ENCODE measurements at places on chromosomes 16 and 17.

DNA sequence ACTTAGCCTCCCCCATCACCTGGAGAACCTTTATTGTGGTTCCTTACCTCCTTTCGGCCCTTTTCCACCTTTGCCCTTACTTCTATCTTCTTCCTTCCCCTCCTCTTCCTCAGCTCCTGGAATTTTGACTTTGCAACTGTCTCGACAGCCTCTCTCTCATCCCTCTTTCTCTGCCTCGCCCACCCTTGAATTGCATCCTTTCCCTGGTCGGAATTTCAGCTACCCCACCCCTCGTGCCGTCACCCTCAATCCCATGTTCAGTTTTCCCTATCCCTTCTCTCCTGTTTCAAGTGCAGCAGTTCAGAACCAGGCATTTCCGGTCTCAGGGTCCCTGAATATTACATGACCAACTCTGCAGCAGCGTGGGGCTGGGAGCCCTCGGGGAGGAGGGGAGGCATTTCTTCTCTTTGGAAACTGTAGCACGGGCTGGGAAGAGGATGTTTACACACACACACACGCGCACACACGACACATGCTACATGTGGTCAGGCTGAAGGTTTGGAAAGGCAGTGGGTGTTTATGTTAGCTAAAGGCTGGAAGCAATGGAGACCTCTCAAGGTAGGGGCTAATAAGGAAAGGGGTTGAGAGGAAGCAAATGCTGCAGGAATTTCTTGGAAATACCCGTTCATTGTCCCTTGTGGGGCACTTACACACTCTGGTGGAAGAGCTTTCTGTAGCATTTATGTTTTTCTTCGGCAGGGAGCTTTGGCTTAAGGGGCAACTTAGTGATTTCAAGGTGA lies 971 bp downstream of the MINK1 start:
- DNase-seq, result peak; percentile 12

DNA sequence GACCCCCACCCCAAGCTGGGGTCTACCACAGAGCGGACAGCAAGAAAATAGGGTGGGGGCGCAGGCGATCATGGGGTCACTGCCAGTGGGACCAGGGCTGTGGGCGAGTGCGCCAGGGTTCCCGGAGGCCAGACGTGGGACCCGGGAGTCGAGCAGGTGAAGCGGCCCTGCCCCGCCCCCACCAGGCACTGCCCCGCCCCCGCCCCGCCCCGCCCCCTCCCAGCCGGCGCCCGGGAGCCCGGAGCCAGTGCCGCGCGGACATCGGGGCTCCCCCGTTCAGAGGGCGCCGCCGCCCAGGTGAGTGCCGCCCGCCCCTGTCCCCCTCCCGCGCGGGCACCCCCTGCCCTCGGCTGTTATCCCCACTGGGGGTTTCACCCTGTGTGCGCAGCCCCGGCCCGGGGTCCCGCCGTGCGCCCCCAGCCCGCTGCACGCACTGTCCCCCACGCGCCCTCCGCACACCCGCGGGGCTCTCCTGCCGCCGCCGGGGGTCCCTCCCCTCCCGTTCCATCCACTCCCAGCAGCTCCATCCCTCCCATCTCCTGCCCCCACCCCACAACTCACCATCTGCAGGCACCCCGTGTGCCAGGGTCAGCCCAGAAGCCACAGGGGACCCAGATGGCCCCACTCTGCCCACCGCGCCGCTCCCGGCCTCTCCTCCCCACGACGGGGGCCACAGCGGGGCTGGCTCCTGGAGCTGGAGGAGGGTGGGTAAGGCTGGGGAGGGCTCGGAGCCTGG lies at the start of gene SSTR5:
TSS of gene SSTR5 (plus strand) at position 222 of the 736 bp plus-strand sequence. CDS start 6,122 bp downstream, outside the sequence.
- no peak for DNase-seq

DNA sequence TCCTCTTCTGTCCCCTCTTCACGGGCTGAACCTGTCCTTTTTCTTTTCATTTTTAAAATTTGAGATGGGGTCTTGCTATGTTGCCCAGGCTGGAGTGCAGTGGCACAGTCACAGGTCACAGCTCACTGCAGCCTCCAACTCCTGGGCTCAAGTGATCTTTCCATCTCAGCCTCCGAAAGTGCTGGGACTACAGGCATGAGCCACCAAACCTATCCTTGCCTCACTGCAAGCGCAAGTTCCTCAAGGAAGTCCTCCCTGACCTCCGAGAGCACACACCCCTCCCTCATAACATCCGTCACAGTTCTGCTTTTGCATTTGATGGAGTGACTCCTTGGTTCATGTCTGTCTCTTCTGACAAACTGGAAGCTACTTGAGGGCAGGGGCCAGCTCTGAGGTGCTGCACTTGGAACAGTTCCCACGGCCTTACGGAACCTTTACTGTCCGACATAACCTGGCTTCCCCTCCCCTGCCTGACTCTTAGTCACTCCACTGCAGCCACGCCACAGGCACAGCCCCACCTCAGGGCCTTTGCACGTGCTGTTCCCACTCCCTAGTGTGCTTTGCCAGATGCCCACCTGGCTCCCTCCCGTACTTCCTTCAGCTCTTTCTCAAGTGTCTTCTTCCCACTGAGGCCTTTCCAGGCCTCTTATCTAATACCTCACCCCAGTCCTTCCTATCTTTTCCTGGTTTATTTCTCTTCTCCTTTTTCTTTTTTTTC lies 4.4 kb downstream of the TBX6 start:
- DNase-seq, result no peak

DNA sequence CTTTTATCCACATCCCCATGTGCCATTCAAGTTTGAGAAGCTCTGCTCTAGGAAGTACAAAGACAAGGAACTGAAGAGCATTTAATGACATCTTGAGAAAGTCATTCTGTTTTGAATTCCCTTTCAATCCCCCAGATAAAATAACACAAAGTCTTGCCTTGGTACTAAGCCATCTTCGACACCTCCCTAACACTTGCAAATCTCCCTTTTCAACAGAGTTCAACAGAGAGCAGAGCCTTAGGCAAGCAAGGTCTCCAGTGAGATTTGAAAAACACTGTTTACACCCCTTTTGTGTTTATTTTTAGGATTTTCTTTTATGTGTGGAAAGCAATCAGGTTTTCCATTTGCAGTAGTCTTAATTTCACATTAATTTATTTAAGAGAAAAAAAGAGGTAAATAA lies 13.6 kb downstream of the TOX3 start:
- no peak for DNase-seq

- DNase-seq, result no peak
Observed at GRCh38 chr16:12433691-12434390, 369.8 kb downstream of the CPPED1 start.

- no peak for DNase-seq
Observed at GRCh38 chr16:79876332-79876730, 275.8 kb upstream of the MAF start.

GRCh38 chr16:86342161-86342834 lies 168.0 kb upstream of the FOXF1 start:
- DNase-seq, result no peak

DNA sequence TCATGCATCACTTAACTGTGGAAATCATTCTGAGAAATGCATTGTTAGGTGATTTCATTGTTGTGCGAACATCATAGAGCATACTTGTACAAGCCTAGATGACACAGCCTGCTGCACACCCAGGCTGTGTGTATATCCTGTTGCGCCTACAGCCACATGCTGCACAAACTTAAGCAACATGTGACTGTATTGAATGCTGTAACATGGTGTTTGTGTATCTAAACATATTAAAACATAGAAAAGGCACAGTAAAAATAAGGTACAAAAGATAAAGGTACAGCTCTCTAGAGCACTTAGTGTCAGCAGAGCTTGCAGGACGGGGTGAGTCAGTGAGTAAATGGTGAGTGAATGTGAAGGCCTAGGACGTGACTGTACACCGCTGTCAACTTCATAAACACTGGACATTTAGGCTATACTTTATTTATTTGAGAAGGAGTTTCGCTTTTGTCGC lies 11.9 kb downstream of the FOXK2 start:
- DNase-seq, result no peak

- DNase-seq, result no peak
Observed at GRCh38 chr16:71242036-71242435, 11.5 kb upstream of the HYDIN start.

- no peak for DNase-seq
Observed at GRCh38 chr17:72460711-72461110, 339.9 kb downstream of the SOX9 start.

DNA sequence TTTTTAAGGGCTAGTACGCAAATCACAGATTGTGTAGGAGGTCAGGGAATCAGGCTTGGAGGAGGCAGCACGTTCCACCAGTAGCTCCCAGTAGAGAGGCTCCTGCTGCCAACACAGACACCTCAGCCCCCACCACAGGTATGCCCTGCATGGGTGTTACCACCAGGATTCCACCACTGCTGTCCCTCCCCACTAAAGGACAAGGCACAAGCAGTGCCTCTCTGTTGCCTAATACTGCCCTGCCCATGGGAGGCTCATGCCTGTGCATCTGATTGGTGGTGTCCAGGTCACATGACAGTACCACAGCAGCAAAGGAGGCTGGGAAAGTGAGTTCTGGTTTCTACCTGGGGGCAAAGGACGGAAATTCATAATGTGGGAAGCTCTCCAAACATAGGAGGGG lies 33.6 kb upstream of the CACNG4 start:
- DNase-seq, result no peak

DNA sequence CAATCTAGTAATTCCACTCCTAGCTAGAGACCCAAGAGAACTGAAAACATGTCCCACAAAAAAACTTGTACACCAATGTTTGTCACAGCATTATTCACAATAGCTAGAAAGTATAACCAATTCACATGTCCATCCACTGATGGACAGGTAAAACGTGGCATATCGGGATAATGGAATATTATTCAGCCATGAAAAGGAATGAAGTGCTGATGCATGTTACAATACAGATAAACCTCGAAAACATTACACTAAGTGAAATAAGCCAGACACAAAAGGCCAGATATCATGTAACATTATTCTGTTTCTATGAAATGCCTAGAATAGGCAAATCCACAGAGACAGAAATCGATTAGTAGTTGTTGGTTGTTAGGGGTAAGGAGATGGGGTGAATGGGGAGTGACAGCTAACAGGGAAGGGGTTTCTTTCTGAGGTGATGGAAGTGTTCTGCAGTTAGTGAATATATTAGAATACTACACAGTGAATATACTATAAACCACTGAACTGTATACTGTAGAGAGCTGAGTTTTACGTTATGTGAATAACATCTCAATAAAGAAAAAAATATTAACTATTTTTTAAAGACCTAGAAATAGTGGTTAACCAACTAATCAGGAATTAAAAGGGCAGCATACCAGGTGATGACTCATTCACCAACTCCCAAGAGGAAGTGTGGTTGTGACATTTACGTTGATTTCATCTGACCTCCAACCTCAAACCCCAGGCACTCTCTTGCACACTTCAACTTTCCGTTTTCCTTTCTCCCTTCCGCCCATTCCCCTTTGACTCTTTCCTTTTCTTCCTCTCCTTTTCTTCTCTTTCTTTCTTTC lies 48.6 kb downstream of the GAS7 start:
- DNase-seq, result no peak

DNA sequence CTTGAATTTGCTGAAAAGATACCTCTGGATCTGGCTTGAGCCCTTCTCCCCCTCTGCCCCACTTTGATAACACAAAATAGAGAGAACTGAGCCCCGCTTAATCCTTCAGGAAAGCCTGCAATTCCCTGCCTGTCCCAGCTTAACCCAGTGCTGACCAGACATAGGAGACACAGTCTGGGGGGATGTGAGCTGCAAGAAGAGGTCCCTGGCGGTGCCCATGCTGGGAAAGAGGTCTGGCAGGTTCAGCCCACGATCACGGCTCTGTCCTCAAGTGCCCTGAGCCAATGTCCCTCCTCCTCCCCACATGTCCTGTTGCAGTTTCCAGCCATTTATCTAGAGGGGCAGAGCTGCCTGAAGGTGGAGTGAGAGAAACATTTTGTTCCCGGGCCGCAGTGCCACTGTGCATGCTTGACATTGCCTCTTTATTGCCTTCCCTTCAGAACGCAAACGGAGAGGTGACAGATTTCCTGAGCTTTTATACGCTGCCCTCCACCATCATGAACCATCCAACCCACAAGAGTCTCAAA lies 29.0 kb downstream of the PLCD3 start:
- no peak for DNase-seq

GRCh38 chr17:50666316-50666715 lies 31.6 kb downstream of the ABCC3 start:
- DNase-seq, result no peak

DNA sequence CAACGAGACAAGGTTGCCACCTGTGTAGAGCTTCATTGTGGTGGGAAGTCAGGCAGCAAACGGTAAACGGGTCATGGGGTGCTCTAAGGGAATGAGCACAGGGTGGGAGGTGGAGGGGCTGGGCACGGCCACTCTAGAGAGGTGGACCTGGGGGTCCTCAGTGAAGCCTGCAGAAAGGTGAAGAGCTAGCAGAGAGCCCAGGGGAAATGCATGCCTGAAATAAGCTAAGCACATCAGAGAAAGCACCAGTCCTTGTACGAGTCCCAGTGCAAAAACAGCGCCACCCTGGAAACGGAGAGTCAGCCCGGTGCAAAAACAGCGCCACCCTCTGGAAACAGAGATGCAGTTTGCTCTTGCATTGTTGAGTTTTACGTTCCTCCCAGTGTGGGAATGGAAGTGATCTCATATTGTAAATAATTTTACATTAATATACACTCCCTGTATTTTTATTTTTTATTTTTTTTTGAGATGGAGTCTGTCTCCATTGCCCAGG lies 65.0 kb downstream of the TBC1D16 start:
- peak; percentile 22 for DNase-seq

DNA sequence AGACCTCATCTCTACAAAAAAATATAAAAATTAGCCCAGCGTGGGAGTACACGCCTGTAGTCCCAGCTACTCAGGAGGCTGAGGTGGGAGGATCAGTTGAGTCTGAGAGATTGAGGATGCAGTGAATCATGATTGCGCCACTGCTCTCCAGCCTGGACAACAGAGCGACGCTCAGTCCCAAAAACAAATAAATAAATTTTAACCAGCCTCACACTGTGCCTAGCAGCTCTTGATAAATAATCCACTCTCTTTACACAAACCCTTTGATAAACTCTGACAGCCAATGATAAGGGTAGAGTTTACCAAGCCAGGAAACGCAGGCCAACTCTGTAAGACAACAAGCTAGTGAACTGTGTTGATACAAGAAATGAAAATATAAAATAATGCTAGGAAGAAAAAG lies 32.7 kb downstream of the LITAF start:
- DNase-seq, result no peak

DNA sequence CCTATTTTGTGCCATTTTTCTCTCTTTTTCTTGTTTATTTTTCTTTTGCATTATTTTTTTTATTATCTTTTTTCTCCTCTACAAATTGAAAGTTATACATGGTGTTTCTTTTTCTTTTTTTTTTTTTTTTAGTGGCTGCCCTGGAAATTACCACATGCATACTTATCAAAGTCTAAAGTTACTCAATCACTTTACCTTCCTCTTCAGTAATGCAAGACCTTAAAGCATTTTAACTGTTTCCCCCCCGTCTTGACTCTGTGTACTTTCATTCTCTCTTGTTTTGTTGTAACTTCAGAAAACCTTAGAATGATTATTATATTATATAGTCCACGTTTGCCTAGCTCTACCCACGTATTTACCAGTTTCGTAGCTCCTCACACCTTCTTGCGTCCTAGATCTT lies 33.3 kb upstream of the SMPD3 start:
- DNase-seq, result no peak

DNA sequence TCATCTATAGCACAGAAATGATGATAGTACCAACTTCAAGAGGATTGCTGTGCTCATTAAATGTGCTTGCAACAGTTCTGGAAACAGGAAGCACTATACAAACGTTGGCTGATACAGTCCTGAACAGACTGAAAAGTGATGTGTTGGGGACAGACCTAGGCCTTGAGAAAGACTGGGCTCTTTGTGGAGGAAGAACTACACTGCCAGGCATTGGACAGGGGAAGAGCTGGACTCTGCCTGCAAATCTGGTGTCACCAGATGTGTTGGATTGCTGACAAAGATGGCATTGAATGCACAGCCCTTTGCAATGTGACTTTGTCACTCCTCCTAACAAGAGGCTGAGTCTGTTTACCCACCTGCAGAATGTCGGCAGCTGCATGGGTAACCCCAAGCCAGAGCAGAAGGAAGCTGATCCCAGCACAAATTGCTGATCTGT lies 12.4 kb upstream of the ST6GALNAC2 start:
- no peak for DNase-seq
